HFFc6 (cell line): ENCODE measurements at places on chromosomes 12 and 14.

DNA sequence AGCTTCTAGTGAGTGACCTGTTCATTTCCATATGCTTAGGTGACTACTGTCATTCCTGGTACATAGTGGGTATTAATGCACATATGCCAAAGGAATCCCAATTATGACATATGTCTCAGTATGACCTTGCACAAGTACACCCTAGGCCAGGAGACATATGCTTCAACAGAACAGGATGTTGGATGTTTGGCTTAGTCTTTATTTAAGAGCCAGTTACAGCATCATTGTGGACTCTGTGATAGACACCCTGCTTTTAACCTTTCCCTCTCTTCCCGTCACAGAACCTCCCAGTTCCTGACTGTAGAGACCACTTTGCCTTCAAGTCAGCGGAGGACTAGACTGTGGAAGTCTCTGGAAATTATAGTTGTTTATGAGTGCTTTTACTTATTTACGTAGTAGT is 72.9 kb downstream of the DAAM1 start:
- DNase-seq = no peak

DNA sequence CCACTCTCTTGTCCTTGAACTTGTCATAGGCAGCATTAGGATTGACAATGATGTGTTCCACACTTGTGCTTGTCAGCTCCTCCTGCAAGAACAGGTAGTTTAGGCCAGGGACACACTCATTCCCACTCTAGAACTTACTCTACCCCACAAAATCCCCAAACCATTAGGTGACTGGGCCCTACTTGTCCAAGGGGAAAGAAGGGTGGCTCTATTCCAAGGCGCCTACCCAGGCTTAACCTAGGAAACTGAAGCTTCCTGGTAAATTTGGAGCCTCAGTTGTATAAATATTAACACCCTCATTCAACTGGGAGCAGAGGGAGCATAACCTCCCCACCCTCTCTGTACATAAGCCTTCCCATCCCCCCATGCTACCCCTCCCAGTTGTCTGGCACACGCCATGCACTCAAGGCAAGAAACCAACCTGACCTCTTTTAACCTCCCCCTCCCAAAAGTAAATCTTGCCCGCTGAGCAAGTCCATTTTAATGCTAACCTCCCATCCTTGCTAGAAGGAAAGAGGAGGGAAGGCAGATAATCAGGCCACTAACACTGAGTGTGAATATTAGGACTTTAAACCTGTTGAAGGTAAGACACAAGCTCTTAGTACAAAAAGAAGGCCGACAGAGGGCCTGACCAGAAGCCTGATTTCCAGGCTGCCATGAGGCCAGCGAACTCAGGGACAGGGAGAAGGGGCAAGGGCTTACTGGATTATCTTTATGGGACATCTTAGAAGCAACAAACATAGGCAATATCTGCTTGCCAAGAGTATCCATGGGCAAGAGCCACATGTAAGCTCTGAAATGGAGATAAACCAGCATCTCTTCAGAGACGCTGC is 11.0 kb downstream of the DCTN2 start:
- no peak for DNase-seq

GRCh38 chr14:84017495-84017894 is 1512.4 kb upstream of the FLRT2 start:
- DNase-seq = no peak

GRCh38 chr12:93059925-93060665 is 131.0 kb upstream of the EEA1 start:
- no peak for DNase-seq

DNA sequence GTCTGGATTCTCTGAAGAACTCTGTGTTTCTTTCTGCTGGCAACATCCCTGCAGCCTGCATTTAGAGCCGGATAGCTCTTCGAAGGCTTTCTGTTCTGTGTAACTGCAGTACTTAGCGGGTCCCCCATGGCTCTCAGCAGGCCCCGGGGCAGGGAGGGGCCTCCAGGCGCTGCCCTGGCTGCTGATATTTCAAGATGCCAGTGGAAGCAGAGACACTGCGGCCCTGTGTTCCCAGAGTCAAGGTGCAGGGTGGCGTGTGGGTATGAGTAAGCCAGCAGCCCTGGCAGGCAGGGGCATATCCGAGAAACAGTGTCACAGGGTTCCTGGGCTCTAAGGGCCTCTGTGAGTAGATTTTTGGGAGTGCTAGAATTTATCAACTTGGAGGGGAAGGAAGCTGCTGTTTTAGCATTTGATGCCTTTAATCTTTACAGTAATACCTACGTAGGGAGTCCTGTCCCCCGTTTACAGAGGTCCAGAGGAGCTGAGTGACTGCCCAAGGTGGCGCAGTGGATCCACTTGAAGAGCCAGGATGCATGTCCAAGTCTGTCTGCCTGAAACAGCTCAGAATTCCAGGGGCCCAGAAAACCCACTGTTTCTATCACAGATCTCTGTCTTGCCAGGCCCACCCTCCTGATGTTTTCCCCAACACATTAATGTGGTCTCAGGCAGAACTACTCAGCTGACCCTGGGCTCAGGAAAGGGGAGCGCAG is 16.2 kb downstream of the ESRRB start:
- no peak for DNase-seq

- DNase-seq = no peak
These were observed 62.9 kb upstream of the ELK3 start for GRCh38 chr12:96131230-96131788.

DNA sequence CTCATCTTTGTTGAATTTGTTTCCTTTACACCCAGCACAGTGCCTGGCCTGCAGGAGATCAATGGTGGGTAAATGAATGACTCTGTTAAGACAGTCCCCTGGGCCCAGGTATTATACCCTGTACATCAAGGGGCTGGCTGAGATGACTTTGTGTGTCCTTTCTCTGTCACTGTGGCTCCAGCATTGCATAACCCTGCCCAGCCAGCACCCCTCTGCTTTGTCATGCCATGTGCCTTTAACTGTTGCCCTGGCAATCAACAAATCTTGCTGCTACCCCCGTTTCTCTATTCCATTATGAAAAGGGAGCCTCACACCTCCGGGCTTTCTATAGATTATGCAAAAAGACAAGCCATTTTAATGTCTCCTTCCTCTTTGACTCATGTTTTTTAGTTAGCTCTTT is 7.6 kb upstream of the FLVCR2 start:
- DNase-seq = no peak

- DNase-seq = no peak
These were observed 20.4 kb upstream of the RNF212B start for GRCh38 chr14:23217032-23218020.

DNA sequence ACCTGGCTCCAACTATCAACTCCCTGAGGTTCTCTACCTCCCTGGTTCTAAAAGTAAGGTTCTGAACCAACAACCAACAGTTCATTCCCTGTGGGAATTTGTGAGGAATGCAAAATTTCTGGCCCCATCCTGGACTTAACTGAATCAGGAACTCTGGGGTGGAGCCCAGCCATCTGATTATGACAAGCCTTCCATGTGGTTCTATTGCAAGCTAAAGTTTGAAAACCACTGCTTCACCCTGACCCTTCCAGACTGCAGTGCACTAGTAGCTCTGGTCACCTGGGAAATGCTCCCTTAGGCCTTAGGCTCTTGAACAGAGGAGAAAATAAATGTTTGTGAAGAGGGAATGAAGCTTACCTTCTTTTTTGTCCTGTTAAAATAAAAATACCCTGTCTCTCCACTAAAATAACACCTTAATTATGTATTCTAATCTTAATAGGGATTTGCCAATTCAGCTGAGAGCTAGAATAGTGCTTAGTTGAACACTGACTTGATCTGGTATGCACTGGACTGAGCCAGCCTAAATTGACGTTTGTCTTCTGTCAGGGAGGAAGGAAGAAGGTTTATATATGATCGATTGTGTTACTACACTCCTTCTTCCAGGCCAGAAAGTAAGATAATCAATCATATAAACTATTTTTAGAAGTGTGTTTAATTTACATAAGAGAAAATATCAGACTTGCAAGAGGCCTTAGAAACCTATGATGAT is 39.1 kb upstream of the DDHD1 start:
- DNase-seq = no peak

DNA sequence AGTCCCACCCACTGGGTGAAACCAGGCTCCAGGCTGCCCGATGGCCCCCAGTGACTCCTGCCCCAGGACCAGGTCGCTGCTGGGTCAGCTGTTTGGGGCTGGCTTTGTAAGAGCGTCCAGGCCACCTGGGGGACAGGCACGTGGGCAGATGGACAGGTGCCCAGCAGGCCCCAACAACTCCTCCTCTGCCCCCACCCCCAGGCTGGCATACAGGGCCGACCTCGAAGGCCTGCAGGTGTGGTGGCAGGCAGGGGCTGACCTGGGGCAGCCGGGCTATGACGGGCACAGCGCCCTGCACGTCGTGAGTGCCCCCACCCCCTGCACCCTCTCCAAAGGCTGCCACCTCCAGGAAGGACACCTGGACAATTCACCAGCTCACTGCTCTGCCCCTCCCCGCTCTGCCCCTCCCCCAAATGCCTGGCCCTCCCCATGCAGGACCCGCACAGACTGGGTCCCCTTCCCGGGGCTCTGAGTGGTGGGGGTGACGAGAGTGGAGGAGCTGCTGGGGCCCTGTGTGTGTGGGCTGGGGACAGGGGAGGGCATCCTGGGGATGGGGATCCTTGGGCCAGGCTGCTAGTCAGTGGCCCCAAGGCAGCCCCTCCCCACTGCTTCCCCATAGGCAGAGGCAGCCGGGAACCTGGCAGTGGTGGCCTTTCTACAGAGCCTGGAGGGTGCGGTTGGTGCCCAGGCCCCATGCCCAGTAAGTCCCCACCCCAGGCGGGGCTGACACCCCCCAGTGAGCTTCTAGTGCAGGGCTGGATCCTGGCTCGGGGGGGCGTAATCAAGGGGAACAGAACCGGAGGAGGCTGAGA is 26.0 kb downstream of the ASPG start:
- DNase-seq = no peak

DNA sequence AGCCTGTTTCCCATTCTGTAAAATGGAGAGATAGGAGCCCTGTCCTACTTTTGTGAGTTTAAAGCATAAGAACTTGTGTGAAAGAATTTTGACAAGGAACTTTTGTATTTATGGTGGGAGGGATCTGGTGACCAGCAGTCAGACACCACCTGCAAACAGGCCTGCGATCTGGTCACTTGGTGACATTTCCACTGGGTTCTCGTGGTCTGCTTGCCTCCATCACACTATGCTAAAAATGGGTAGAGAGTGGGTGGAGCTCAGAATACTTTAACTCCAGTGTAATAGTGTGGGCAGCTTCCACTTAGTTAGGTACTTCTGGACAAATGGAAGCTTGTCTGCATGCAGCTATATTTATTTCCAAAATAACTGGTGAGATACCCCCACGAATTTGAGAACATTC is 26.5 kb upstream of the PLXNC1 start:
- no peak for DNase-seq

GRCh38 chr12:49279706-49280159 is 14.9 kb downstream of the TUBA1C start:
- DNase-seq = no peak

GRCh38 chr12:2457215-2457932 is 337.4 kb upstream of the FKBP4 start:
- no peak for DNase-seq

GRCh38 chr12:118193958-118194357 is 58.0 kb downstream of the PEBP1 start:
- DNase-seq = no peak

GRCh38 chr12:57617942-57618341 is 6.7 kb downstream of the ARHGEF25 start:
- no peak for DNase-seq

DNA sequence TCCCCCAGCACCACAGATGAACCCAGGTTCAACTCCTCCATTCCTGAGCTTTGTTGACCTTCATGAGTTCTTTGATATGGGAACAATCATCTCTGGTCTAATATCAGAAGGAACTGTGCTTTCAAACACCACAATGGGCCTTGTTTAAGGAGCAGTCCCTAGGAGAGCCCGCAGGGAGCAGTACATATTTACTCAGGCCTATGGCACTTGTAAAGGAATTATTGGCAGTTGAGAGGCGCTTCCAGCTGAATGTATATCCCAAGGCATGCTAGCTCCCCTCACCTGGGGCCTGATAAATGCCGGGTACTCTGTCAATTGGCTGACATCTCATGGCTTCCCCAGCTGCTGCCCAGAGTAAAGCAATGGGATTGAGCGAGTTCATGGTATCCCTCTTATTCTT is 76.2 kb downstream of the ZFP36L1 start:
- no peak for DNase-seq

DNA sequence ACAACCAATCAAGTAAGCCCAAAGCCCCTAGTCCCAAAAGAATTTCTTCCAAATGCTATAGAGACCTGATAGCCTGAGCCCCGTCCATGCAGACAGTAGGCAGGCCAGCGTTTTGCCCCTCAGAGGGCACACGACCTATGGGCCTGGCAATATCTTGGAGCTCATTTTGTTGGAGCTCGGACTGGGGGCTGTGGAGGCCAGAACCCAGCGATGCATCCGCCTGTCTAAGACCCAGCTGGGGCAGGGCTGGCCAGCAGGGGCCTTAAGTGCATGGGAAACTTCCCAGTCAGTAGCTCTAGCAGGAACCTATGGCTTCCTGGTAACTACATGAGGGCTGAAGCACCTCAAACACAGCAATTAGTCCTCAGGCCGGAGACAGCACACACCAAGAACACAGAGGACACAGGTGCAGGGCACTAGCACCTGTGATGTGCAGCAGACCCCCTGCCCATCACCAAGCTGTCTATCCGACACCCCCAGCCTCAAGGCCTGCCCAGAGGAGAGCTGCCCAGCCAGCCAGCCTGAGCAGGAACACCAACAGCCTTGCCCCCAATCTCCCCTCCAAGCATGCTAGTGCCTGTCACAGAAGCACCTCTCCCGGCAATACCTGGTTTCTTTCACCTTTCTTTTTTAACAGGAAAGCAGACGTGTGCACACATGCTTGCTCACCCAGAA is 50.8 kb downstream of the ARL6IP4 start:
- no peak for DNase-seq

- no peak for DNase-seq
These were observed 73.8 kb downstream of the TRAFD1 start for GRCh38 chr12:112199136-112199535.

GRCh38 chr12:128338386-128339125 is 71.6 kb downstream of the TMEM132C start:
- no peak for DNase-seq

DNA sequence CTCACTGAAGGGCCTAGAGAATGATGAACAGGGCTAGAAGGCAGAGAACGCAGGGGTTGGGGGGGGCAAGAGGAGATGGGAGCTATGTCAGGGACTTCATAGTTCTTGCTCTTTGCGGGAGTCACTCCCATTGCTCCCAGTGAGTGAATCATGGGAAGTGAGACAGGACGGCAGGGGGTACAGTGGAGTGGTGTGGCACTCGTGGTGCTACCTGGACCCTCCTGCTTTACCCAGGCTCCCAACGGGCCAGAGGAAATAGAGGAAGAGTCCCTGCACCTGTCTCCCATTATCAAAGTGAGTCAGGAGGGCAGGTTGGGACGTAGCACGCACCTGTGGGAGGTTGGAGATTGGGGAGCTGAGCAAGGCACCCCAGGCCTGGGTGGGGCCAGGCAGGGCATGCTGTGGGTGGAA is 1.3 kb upstream of the KRT8 start:
- DNase-seq = no peak

- DNase-seq = no peak
These were observed 70.2 kb downstream of the SLC25A47 start for GRCh38 chr14:100393362-100393761.
